ENCODE measurements at places on chromosomes 1 and 21. TPM values are rescaled to one million over a fixed set of nuclear protein-coding genes. Genes with fewer than 3 reads are reported as not detected.

Gene S100A4
- total RNA-seq = 122 TPM

Gene PRPF38B
- 15.6 TPM for total RNA-seq

Gene IFNAR2
- 2.2 TPM for total RNA-seq

DNA sequence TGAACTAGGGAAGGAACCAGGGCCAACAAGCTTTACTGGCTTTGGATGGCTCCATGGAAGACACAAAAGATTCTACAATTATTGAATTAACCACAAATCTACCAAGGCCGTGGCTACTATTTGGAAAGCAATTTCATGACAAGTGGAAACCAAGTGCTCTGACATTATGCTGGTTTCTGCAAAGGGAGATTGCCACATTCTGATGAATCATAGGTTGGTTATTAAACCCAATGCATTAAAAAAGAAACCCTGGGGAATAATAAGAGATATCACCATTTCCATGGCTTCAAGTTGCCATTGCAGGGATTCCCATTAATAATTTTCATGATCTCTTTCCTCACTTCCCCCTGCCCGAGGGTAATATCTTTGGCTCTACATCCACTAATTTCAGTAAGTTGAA lies 359.2 kb upstream of the NCAM2 start:
- DNase-seq = no peak

- DNase-seq = no peak
These were observed 15.6 kb upstream of the ACADM start for GRCh38 chr1:75708910-75709309.
